ENCODE measurements at places on chromosomes 6 and 20. TPM values are rescaled to one million over a fixed set of nuclear protein-coding genes. Genes with fewer than 3 reads are reported as not detected.

The MCCD1 gene
- 9.8 TPM for total RNA-seq

The NKAIN4 gene
- 27.2 TPM for total RNA-seq

The PTK6 gene
- total RNA-seq: 0.76 TPM

The ESF1 gene
- 6.4 TPM for total RNA-seq

The NUDT3 gene
- 47.9 TPM for total RNA-seq

The PTCRA gene
- total RNA-seq: 0.82 TPM

The CFAP61 gene
- total RNA-seq: 7.1 TPM

The TMEM200A gene
- 22.4 TPM for total RNA-seq

The OPRM1 gene
- not detected for total RNA-seq

The ATP6V1G2 gene
- 2.2 TPM for total RNA-seq

The CLPSL1 gene
- not detected for total RNA-seq

The MYB gene
- total RNA-seq: 4.4 TPM

The OR2B6 gene
- total RNA-seq: 0.23 TPM

The PGC gene
- 0.18 TPM for total RNA-seq

The ZBTB46 gene
- 26.4 TPM for total RNA-seq

The TTLL9 gene
- total RNA-seq: 2.0 TPM

The HLA-F gene
- total RNA-seq: 31.5 TPM

The ZBP1 gene
- 0.23 TPM for total RNA-seq

The RBPJL gene
- total RNA-seq: not detected

The SRMS gene
- 0.12 TPM for total RNA-seq

The OR2J2 gene
- 0.12 TPM for total RNA-seq

The GABRR2 gene
- 3.9 TPM for total RNA-seq

The MYL9 gene
- total RNA-seq: 19.2 TPM

The OTOR gene
- total RNA-seq: not detected

The NOX3 gene
- 2.1 TPM for total RNA-seq

The SLC16A10 gene
- total RNA-seq: 37.0 TPM

The HLA-DQB1 gene
- total RNA-seq: 3.0 TPM

The NKX2-2 gene
- not detected for total RNA-seq

The CD109 gene
- total RNA-seq: 18.4 TPM

The ECT2L gene
- total RNA-seq: 0.06 TPM

The ZC2HC1B gene
- 0.93 TPM for total RNA-seq

The ARFGAP1 gene
- 66.3 TPM for total RNA-seq

The NMBR gene
- 0.29 TPM for total RNA-seq

The CCN6 gene
- total RNA-seq: 1.1 TPM

The SOD2 gene
- total RNA-seq: 181 TPM

The DYNLRB1 gene
- 72.3 TPM for total RNA-seq
